AG10803 (cell line): ENCODE measurements at places on chromosomes 11 and 22.

DNA sequence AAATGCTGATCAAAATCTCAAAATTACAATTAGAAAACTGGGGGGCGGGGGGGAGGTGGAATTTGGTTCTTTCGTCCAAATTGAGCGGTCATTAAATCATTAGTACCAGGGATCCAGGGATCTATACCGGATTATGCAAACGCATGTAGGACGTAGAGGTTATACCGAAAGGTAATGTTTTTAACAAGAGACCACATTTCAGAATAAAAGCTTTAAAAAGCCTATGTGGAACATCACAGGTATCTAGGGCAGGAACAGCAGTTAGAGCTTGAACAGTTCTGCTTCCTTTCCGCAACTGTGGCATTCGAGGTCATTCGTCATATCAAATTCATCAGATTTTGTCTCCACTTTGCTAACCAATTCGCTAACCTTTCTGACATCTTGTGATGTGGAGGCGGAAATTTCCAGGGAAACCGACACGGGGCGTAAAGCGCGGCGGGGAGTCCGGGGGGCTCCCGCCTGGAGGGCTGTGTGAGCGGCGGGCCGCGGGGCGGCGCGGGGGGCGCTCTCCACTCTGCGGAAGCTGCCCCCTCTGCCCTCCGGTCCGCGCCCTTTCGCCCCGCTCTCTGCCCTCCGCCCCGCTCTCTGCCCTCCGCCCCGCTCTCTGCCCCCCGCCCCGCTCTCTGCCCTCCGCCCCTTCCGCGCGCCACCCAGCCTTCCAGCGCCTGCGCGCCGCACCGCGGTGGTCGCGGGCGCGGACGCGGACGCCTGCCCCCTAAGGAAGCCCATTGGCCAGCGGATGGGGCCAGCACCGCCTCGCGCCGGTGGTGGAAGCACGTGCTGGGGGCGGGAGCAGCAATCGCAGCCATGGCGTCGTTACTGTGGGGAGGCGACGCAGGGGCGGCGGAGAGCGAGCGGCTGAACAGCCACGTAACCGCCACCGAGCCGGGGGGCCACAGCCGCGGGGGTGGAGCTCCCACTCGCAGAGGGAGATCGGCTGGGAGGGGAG lies at the start of gene DDX25:
DDX25 (plus strand) TSS at position 798 of the 949 bp plus-strand sequence; CDS start at position 808, 10 bp downstream.
- DNase-seq = no peak

GRCh38 chr11:86143087-86144030 lies 74.5 kb upstream of the PICALM start:
- DNase-seq = no peak

- no peak for DNase-seq
Observed at GRCh38 chr22:46770726-46771125, 8.3 kb downstream of the TBC1D22A start.

DNA sequence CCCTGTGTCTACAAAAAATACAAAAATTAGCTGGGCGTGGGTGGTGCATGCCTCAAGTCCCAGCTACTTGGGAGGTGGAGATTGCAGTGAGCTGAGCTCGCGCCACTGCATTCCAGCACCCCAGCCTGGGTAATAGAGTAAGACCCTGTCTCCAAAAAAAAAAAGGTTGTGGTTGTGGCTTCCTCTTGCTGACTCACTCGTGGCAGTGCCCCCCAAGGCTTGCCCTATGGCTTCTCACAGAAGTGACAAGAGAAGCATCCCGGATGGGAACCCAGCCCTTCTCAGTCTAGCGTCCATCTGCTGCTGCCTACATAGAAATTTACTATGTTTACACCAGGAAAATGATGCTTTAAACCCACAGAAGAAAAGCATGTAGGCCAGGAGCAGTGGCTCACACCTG lies 68.5 kb upstream of the PITPNB start:
- DNase-seq = peak; percentile 72

DNA sequence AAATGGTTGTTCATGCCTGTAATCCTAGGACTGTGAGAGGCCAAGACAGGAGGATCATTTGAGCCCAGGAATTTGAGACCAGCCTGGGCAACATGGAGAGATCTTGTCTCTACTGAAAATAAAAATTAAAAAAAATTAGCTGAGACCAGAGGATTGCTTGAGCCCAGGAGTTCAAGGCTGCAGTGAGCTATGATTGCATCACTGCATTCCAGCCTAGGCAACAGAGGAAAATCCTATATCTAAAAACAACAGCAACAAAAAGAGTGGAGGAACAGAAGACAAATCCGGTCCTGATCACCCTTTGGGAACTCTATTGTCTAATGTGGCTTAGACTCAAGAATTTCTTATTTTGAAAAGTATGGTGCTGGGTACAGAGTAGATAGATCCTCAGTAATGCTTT lies 17.3 kb downstream of the BARX2 start:
- DNase-seq = no peak

DNA sequence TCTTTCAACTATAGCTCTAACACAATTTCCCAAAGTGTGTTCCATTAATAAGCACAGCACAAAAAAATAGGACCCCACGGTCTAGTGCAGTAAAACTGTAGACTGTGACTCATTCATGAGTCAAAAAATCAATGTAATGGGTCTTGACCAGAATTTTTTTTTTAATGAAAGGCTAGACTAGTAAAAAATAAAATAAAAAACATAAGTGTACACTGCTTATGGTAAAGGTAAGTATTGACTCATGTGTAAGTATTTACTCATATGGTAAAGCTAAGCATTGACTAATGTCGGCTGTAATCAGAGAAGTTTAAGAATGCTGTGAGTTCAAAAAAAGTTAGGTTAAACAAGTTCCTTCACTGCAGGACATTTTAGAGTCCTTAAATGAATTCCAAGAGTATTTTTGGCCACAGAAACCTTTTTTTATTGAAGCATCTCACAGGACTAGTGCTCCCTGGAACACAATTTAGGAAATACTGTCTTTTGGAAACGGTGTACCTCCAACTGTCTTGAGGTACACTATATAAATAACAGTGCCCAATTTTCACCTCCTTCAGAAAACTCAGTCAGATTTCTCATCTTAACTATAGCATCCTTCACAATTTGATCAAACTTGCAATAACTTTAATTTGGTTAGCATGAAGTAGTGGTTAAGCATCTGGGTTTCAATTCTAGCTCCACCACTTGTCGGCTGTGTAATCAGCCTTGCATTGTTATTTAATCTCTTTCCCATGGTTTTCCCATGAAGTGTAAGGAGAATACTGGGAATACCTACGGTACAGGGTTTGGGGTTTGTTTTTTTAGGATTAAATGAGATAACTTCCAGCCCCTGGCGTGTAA lies 2.1 kb downstream of the CCDC73 start:
- no peak for DNase-seq

DNA sequence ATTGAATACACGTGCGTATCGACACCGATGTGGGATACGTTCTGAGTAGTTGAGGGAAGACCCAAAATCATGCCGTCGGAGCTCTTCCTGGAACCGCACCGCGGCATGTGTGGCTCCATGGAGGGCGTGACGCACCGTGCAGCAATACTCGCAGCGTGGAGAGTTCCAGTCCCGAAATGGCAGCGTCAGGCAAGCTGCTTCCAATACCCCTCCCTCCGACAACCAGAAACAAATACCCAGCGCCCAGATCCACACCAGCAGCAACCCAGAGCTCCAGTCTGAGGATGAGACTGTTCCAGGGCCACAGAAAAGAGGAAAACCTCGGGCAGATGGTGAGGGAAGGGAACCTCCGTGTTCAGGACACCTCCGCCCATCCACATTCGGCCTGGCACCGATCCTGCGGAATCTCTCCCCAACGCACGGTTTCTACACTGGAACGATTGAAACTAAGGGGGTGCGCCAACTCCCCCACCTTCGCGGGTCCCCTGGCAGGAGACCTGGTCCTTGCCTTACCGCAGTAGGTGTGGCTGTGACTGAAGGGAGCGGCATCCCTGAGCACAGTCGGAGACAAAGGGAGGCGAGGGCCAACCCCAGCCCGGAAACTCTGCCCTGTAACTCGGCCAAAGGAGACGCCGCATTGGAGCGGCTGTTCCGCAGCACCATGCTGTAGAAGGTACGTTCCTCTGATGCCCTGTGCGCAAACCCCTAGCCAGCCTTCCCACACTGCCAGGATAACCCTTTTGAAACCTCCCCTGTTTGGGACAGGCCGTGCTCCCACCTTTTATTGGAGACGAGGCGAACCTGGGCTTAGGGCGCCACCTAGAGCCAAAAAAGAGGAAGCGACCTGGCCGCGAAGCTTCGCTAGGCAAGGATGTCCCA lies 28.2 kb downstream of the DBX1 start:
- DNase-seq = peak; percentile 50

- DNase-seq = peak; percentile 93
Observed at GRCh38 chr11:67505605-67506396, 638 bp upstream of the PITPNM1 start.

- DNase-seq = no peak
Observed at GRCh38 chr11:63937713-63938478, 906 bp upstream of the NAA40 start.

DNA sequence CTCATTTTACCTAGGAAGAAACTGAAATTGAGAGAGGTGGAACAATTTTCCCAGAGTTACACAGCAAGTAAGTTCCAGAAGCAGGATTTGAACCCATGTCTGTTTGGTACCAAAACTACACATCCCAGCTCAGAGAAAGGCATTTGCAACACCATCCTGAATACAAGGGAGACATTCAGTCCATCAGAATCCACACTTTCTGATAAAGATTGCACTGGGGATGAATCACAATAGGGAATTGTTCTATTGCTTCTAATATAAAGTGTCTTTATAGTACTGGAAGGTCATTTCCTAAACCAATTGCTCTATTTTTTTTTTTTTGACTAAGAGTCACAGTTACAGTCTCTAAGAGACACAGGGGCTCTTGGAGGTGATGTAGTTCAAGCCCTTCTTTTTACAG lies 208.1 kb upstream of the CADM1 start:
- no peak for DNase-seq

GRCh38 chr22:19036229-19036522 lies 86.0 kb downstream of the DGCR2 start:
- DNase-seq = no peak

DNA sequence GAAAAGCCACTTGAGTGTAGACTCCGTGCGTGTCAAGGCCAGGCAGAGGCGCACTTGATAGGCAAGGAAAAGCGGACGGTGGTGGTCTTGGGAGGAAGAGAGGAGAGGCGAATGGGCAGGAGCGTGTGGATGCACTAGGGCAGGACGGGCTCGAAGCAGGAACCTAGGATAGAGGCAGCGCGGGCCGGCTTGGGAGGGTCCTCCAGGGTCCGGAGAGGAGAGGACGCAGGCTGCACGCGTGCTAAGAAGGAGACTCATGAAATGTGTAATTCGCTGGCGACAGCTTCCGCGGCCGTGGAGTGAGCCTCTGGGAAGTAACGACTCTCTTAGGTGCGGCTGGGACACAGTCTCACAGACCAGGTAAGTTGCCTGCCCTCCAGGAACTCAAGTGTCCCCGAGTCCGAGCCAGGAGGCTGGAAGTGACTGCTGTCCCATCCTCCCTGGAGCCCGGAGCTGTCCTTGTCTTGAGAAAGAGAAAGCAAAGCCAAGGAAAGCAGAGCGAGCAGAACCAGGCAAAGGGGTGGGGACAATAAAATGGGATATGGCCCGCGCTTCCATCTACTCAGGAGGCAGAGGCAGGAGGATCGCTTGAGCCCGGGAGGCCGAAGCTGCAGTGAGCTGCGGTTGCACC lies 874 bp upstream of the IL17RA start:
- no peak for DNase-seq

DNA sequence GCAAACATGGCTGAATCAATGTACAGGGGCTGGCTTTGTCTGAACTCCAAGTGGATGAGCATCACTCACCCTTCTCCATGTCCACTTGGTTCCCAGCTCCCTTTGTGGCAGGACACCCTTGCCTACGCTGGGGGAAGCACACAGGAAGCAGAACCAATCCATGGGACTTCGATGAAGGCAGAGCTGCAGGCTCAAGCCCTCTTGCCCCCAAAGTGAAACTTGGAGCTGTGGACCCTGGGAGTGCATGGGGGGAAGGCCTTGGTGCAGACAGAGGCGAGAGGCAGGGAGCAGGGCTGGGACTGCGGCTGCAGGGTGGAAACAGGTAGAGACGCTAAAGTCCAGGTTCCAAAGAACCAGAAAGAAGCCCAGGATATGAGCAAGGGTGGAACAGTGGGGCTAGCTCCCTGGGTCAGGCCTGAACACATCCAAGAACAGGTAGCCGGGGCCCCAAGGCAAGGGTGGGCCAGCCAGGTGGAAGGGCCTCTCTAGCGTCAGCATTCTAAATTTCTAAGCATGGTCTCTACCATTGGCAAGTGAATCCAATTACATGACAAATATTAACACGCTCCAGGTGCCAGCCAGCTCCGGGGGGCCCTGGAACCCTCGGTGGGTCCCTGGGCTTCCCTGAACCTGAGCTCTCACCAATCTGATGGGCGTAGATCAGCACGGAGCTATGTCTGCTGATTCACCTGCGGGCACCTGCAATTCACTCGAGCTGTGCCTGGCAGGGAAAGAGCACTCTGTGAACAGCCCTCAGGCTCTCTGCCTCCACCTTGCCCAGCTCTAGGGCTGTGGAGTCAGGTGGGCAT lies 532.8 kb downstream of the BRD1 start:
- no peak for DNase-seq
